Stimulated activated CD4-positive, alpha-beta T cell treated with anti-CD3 and anti-CD28 coated beads, Interleukin-12 subunit alpha, Interleukin-12 subunit beta, amount 100 ng/mL, for 48 hours (primary cell): ENCODE measurements at places on chromosomes 5 and 9.

DNA sequence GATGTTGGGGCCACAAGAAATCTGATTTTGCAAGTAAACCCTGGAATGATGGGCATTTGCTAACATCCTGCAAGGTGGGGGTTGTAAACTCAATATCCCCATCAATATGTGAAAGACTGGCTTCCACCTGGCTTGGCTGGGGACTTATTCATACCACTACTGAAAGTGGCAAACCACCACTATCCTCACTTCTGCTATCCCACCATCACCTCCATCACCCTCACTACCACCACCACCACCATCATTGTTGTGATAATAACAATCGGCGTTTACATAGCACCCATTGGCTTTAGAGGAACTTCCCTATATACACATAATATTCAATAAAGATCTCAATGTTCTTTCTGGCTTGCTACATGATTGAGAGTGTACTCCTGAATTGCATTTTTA, 224.7 kb upstream of the DAP start:
- no peak for DNase-seq

DNA sequence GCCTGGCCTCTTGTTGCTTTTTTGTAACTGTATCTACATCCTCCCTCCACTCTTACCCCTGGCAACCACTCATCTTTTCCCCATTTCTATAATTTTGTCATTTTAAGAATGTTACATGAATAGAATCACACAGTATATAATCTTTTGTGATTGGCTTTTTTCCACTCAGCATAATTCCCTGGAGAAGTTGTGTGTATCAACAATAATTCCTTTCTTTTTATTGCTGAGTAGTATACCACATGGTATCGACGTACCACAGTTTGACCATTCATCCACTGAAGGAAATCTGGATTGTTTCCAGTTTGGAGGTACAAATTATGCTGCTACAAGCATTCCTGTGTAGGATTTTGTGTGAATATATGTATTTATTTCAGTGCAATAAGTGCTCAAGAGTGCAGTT, 21.7 kb upstream of the ENTREP1 start:
- DNase-seq, result no peak

GRCh38 chr9:133103183-133103986, 17.7 kb downstream of the RALGDS start:
- DNase-seq, result peak; percentile 31

- DNase-seq, result no peak
Observed at GRCh38 chr5:163735069-163735468, 229.7 kb downstream of the MAT2B start.

DNA sequence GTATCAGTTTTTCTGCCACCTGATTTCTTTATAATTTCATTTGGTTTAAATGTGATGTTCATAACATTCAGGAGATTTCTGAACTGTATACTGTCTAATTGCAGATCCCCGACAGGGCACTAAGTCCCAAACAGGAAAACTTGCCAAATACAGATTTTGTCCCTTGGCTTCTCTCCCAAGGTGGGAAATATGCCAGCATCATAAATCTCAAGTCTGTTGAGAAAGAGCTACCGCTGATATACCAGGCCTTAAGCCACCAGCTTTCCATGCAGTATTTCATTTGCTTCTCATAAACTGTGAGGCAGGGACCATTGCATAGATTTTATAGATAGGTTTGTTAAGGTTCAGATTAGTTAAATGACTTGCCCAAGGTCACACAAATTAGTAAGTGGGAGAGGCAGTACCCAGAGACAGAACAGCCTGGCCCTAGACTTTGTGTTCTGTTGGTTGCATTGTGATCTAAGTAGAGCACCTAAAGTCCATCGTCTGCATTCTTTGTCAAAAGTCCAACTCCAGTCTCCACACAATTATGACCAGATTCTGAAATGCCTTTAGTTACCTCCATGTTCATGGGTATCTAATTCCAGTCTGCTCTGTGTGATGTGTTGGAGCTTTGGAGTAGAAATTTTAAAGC, 16.2 kb downstream of the GPR21 start:
- DNase-seq, result no peak

DNA sequence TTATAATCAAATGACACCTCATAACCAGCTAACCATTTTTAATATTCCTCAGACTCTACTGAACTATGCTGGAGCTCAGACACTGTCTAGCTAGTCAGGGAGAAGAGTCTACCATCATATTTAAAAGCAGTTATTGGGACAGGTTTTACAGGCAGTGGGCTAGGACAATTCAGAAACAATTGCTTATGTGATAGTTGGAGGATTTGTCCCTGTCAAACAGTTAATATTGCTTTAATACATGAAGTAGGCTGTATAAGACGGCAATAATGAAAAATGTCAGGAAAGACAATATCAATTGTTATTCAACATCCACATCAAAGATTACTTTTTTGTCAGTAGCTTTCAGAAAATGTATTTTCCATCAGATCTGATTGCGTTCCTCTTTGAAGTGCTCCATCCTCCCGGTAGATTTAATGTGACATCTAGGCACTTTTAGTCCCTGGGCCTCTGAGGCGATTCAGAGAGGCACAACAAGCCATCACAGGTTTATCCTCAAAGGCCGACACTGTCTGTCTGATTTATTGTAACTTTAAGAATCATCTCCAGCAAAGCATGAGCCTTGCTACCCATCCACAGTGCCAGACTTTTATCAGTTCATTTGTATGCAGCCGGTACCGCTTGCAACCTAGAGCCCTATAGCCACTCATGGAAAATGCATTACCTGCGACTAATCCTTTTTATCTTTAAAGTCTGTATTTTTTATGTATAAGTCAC, 152.2 kb downstream of the PSAT1 start:
- DNase-seq, result no peak
